ENCODE measurements at places on chromosomes 2 and 18. TPM values are rescaled to one million over a fixed set of nuclear protein-coding genes. Genes with fewer than 3 reads are reported as not detected.

The IL36RN gene
- total RNA-seq: not detected

GRCh38 chr2:3265981-3266924 is 111.4 kb downstream of the EIPR1 start:
- DNase-seq: no peak
- H3K4me1 ChIP-seq: no peaks in the 10 kb centered on the region
- H3K27ac ChIP-seq: no peak overlapping the region

DNA sequence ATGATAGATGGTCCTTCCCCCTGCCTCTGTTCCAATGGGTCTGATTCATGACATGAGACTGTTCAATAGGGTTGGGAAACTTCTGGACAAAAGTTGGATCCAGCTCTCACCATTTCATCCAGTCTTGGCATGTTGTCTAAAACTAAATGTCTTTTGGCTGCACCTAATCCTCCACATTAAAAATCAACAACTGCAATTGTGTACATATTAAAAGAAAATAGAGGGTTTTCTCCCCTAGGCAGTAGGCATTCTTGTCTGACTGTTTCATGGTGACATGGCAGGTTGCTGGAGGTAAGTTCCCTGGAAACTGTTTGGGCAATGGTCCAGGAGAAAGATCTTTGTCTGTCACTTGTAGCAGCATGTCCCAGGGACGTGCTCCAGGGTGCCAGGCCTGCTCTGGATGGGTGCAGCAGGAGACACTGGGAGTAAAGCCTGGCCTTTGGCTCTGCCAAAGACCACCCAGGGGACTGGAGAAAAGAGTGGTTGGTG is 135.8 kb downstream of the TCF4 start:
- no peaks in the 10 kb centered on the region for H3K27me3 ChIP-seq
- H3K27ac ChIP-seq: no peak overlapping the region
- H3K4me3 ChIP-seq: no peak overlapping the region
- H3K4me1 ChIP-seq: peaks cover 46% of the 10 kb centered on the region
- DNase-seq: no peak

The IL36B gene
- total RNA-seq: not detected

GRCh38 chr2:111972955-111973565 is 74.7 kb downstream of the MERTK start:
- no peaks in the 10 kb centered on the region for H3K36me3 ChIP-seq
- no peak overlapping the region for H3K4me3 ChIP-seq
- no peaks in the 10 kb centered on the region for H3K27me3 ChIP-seq
- no peak overlapping the region for H3K27ac ChIP-seq
- no peak for DNase-seq

DNA sequence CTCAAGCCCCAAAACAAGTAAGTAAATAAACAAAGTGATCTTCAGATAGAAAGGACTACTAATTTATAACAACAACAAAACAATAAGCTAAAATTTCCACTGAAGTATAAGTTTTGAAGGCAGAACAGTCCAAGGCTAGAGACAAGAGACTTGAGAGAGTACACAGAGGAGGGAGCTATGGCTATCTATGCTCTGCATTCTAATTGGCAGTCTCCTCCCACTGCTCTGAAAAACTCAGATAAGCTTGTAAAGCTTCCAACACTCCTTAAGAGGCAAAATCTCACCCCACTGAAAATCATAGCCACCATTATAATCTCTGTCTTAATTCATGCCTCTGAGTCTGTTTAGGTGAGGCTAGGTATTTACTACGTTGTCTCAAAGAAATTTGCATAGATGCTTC is 714.6 kb upstream of the LRATD1 start:
- H3K27me3 ChIP-seq: no peaks in the 10 kb centered on the region
- H3K4me3 ChIP-seq: no peak overlapping the region
- no peak for DNase-seq
- no peak overlapping the region for H3K27ac ChIP-seq
- no peaks in the 10 kb centered on the region for H3K36me3 ChIP-seq

- no peak for DNase-seq
- H3K27me3 ChIP-seq: no peaks in the 10 kb centered on the region
- H3K4me3 ChIP-seq: no peak overlapping the region
- no peaks in the 10 kb centered on the region for H3K4me1 ChIP-seq
- no peaks in the 10 kb centered on the region for H3K36me3 ChIP-seq
- H3K27ac ChIP-seq: no peak overlapping the region
Measured at GRCh38 chr2:11060376-11061169, 94.7 kb upstream of the SLC66A3 start.

DNA sequence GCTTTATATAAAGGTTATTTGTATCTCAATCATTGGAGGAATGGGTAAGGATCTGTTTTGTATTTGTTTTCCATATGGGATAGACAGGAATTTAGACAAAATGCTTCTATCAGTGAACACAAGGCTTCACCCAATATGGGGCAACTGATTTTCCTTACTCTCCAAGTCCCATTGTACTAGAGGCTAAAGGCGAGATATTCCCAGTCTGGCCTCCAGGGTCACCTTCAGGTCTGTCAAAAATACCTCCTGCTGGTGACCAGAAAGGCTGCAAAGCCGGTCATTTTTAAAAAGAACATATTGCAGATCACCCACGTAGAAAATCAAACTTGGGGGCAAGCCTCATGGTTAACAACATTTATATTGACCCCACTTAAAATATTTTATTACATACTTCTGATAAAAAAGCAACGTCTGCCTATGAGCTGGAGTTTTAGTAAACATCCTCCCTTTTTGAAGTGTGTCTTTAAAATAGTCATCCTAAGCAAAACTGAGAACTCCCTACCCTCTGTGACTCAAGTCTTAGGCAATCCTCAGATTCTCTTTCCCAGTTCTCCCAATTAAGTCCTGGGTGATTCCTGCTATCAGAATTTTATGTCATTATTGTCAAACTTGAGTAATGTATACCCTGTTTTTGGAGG is 276.6 kb downstream of the MREG start:
- no peaks in the 10 kb centered on the region for H3K4me1 ChIP-seq
- no peak overlapping the region for H3K4me3 ChIP-seq
- H3K27me3 ChIP-seq: no peaks in the 10 kb centered on the region

GRCh38 chr2:236840215-236840614 is 245.5 kb upstream of the COPS8 start:
- H3K27me3 ChIP-seq: no peaks in the 10 kb centered on the region
- no peak for DNase-seq
- no peaks in the 10 kb centered on the region for H3K36me3 ChIP-seq

- no peak overlapping the region for H3K27ac ChIP-seq
- H3K4me3 ChIP-seq: no peak overlapping the region
- no peaks in the 10 kb centered on the region for H3K36me3 ChIP-seq
- no peaks in the 10 kb centered on the region for H3K4me1 ChIP-seq
- DNase-seq: no peak
Measured at GRCh38 chr18:32906506-32907310, 133.9 kb upstream of the KLHL14 start.

DNA sequence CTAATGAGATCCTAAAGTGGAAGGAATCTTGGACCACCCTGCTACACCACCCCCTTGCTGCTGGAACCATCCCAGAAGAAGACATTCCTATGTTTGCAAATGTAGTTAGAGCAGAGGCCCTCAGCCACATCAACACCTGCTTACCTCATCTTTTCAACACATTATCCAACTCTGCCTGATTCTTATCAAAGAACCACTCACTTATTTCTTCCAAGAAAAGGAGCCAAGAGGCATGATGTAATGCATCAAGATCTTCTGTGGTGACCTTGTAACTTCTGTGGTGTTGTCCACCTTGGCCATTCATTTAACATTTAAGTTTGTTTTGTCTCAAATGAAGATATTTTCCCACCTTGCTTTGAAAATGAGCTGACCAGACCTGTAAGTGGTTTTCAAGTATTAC is 338.1 kb downstream of the CTNNA2 start:
- no peak overlapping the region for H3K27ac ChIP-seq
- H3K27me3 ChIP-seq: no peaks in the 10 kb centered on the region
- H3K4me1 ChIP-seq: no peaks in the 10 kb centered on the region

The GPAT2 gene
- total RNA-seq: 8.4 TPM

GRCh38 chr2:69169655-69170389 is 156.8 kb downstream of the ANTXR1 start:
- no peak overlapping the region for H3K4me3 ChIP-seq
- DNase-seq: no peak
- H3K27ac ChIP-seq: no peak overlapping the region
- H3K27me3 ChIP-seq: no peaks in the 10 kb centered on the region
- no peaks in the 10 kb centered on the region for H3K36me3 ChIP-seq
- peaks cover 9% of the 10 kb centered on the region for H3K4me1 ChIP-seq

DNA sequence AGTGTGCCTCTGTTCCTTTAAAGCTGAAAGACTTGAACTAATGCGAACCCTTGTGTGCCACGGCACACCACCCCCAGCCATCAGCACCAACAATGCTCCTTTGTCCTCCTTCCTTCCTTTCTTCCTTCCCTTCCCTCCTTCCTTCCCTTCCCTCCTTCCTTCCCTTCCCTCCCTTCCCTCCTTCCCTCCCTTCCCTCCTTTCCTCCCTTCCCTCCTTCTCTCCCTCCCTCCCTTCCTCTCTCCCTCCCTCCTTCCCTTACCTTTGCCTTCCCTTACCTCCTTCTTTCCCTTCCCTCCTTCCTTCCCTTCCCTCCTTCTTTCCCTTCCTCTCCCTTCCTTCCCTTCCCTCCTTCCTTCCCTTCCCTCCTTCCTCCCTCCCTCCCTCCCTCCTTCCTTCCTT is 208.3 kb upstream of the PXDN start:
- H3K27me3 ChIP-seq: no peaks in the 10 kb centered on the region
- no peak for DNase-seq
- H3K4me1 ChIP-seq: no peaks in the 10 kb centered on the region
- no peak overlapping the region for H3K4me3 ChIP-seq

- H3K27me3 ChIP-seq: no peaks in the 10 kb centered on the region
- no peaks in the 10 kb centered on the region for H3K36me3 ChIP-seq
- H3K4me1 ChIP-seq: peaks cover 8% of the 10 kb centered on the region
Measured at GRCh38 chr2:120940726-120941256, 205.1 kb downstream of the GLI2 start.

The ZNF396 gene
- 0.53 TPM for total RNA-seq

- no peak overlapping the region for H3K4me3 ChIP-seq
- H3K27me3 ChIP-seq: no peaks in the 10 kb centered on the region
- H3K27ac ChIP-seq: no peak overlapping the region
- H3K4me1 ChIP-seq: no peaks in the 10 kb centered on the region
Measured at GRCh38 chr2:14826518-14826917, 194.0 kb downstream of the LRATD1 start.

DNA sequence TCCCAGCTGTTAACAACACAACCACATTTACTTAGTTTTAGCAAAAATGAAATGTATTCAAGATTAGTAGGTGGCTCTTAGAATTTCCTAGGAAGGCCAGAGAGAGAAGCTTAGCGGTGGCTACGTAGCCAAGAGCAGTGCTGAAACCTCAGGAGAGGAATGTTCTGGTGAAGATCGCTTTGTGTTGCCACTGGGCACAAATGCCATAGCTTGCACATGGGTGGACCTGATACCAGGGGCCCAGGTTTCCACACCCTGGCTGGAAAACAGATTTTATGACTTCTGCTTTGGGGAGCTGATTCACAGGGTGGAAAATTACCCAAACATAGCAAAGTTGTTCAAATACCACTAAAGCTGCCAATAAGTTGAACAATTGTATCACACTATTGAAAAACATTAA is 43.4 kb downstream of the THUMPD2 start:
- H3K27ac ChIP-seq: no peak overlapping the region
- H3K4me1 ChIP-seq: no peaks in the 10 kb centered on the region
- H3K27me3 ChIP-seq: no peaks in the 10 kb centered on the region
- DNase-seq: no peak
- H3K36me3 ChIP-seq: no peaks in the 10 kb centered on the region

The LIMS4 gene
- total RNA-seq: 3.3 TPM

DNA sequence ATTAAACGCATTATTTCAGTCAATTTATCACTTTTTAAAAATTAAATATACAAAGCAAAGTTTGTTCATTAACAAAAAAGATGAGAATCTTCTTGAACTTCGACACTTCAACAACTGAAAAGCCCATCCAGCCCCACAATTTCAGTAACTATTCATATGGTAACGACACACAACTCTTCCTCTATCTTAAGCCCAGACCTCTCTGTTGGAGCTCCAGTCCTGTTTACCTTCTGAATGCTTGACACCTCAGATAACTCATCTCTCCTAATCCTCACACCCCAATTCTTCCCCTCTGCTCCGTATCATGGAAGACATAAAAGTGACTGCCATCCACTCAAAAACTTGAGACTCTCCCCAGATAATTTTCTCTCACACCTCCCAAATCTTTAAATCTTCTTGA is 12.6 kb downstream of the USP37 start:
- H3K4me1 ChIP-seq: no peaks in the 10 kb centered on the region
- no peak for DNase-seq
- no peaks in the 10 kb centered on the region for H3K27me3 ChIP-seq
- H3K4me3 ChIP-seq: no peak overlapping the region
- no peak overlapping the region for H3K27ac ChIP-seq

The BOLA3 gene
- 83.1 TPM for total RNA-seq

The SERPINB4 gene
- not detected for total RNA-seq

GRCh38 chr2:174663550-174663949 is 65.9 kb upstream of the WIPF1 start:
- peaks cover 46% of the 10 kb centered on the region for H3K4me1 ChIP-seq
- no peak overlapping the region for H3K27ac ChIP-seq
- H3K4me3 ChIP-seq: no peak overlapping the region

DNA sequence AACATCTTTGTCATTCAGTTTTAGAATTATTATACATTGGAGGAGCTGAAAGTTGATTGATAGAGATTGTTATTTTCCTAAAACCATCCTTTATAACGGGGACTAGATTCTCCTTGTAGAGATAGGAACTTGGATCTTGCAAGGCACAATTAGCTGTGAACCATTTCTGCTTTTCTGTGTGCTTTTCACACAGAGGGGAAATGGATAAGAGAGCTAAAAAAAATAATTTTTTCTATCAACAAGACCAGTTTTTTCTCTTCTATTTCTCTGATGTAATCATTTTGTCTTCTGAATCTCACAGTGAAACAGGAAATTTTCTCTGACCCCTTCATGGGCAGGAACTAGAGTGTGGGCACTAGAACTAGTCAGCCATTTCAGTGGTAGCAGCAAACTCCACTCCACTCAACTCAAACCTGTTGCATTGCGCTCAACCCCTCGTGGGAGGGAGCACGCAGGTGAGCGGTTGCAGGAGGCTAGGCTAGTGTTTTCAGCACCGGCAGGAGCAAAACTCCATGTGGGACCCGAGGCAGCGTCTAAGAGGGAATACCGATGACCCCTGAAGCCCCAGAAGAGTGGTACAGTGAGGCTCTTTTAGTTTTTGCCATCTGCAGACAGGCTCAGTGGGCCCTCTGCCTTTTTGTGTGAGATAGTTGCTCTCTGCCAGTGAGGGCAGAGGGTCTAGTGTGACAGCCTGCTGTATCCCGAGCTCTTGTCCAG is 24.0 kb upstream of the SLC39A10 start:
- H3K27me3 ChIP-seq: no peaks in the 10 kb centered on the region
- no peak overlapping the region for H3K4me3 ChIP-seq
- no peak overlapping the region for H3K27ac ChIP-seq
- H3K4me1 ChIP-seq: no peaks in the 10 kb centered on the region
- no peak for DNase-seq
- no peaks in the 10 kb centered on the region for H3K36me3 ChIP-seq
